ENCODE measurements at places on chromosomes 2 and 18. TPM values are rescaled to one million over a fixed set of nuclear protein-coding genes. Genes with fewer than 3 reads are reported as not detected.
A peak's percentile ranks its signal among the peaks of the same experiment; 100 is the strongest.

Gene CD302
- 2.7 TPM for total RNA-seq

Gene SPP2
- total RNA-seq = not detected

GRCh38 chr18:57889841-57890240 lies 86.7 kb upstream of the ATP8B1 start:
- no peak for DNase-seq

GRCh38 chr2:60442608-60443007 lies 110.8 kb downstream of the BCL11A start:
- no peak for DNase-seq

DNA sequence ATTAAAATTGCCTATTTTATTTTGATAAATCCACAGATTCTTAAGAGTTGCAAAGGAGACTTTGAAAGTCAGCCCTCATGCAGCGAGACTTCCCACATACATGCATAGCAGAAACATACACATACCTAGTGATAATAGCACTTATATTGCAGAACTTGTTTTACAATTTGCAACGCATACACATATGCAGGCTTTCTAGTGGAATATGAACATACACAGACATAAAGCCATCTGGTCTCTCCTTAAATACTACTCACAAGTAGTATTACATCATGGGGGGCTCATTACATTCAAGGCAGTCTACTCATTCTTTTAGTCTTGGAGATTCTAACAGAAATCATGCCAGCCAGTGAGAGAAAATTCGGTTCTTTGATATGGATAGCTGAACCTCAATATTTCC lies 295.1 kb upstream of the RND3 start:
- DNase-seq = no peak

- DNase-seq = peak; percentile 95
Measured at GRCh38 chr18:23106575-23106974, 28.7 kb upstream of the CABLES1 start.

Measured in HFFc6 (cell line).